ENCODE measurements at places on chromosomes 3 and 15. TPM values are rescaled to one million over a fixed set of nuclear protein-coding genes. Genes with fewer than 3 reads are reported as not detected.

GRCh38 chr15:66942649-66943390 lies 122.6 kb upstream of the SMAD3 start:
- no peaks in the 10 kb centered on the region for H3K27me3 ChIP-seq
- H3K4me3 ChIP-seq: no peak overlapping the region
- peaks cover 12% of the 10 kb centered on the region for H3K4me1 ChIP-seq
- no peak for DNase-seq
- H3K36me3 ChIP-seq: no peaks in the 10 kb centered on the region
- no peak overlapping the region for H3K27ac ChIP-seq

DNA sequence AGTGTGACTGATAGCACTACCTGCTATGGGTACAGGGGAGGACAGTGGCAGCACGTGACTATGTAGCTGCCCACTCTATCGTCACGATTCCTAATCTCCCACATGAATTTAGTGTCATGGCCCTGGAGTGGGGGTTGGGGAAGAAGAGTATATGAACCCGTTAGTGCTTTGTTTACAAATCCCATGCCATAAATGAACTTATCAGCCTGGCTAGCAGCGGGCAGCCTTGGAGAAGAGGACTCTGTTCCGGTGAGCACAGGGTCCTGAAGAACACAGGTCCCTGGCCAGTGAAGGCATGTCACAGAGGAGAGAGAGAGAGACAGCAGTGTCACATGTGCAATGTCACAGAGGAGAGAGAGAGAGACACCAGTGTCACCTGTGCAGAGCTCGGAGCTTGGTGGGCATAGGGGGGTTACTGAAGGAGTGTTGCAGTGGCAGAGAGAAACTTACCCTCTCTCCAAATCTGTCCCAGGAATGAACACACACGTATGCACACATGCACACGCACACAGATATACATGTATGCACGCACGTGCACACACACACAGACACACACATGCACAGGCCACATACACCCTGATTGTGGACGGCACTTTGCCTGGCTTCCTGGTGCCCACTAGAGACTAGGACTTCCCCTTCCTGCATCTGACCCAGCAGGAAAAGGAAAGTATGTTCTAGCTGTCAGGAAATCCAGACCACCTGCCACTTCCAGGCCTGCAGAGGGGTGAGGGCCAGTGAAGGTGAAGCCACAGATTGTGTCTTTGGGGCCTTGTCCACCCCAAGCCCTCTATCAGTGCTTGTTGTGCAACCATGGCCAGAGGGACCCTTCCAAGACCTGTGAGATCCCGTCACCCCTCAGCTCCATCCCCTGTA lies 26.3 kb downstream of the ITGA11 start:
- no peak for DNase-seq
- no peaks in the 10 kb centered on the region for H3K27me3 ChIP-seq
- H3K4me3 ChIP-seq: no peak overlapping the region
- no peaks in the 10 kb centered on the region for H3K4me1 ChIP-seq

GRCh38 chr3:117322866-117323265 lies 613.3 kb downstream of the TUSC7 start:
- no peak overlapping the region for H3K4me3 ChIP-seq
- no peak overlapping the region for H3K27ac ChIP-seq
- DNase-seq: no peak

The SYNPR gene
- not detected for polyA plus RNA-seq

- H3K27me3 ChIP-seq: no peaks in the 10 kb centered on the region
- no peak overlapping the region for H3K27ac ChIP-seq
- no peak overlapping the region for H3K4me3 ChIP-seq
- peaks cover 22% of the 10 kb centered on the region for H3K4me1 ChIP-seq
Observed at GRCh38 chr15:68085052-68085451, 30.9 kb downstream of the PIAS1 start.

The TGM4 gene
- polyA plus RNA-seq: not detected

- H3K27me3 ChIP-seq: no peaks in the 10 kb centered on the region
- no peaks in the 10 kb centered on the region for H3K36me3 ChIP-seq
- no peak for DNase-seq
- no peak overlapping the region for H3K4me3 ChIP-seq
Observed at GRCh38 chr3:94862703-94863102, 799.8 kb downstream of the NSUN3 start.

GRCh38 chr3:73707772-73708171 lies 83.0 kb upstream of the PDZRN3 start:
- no peaks in the 10 kb centered on the region for H3K4me1 ChIP-seq
- no peak overlapping the region for H3K27ac ChIP-seq
- H3K27me3 ChIP-seq: no peaks in the 10 kb centered on the region
- H3K4me3 ChIP-seq: no peak overlapping the region
- no peak for DNase-seq
- H3K36me3 ChIP-seq: no peaks in the 10 kb centered on the region

DNA sequence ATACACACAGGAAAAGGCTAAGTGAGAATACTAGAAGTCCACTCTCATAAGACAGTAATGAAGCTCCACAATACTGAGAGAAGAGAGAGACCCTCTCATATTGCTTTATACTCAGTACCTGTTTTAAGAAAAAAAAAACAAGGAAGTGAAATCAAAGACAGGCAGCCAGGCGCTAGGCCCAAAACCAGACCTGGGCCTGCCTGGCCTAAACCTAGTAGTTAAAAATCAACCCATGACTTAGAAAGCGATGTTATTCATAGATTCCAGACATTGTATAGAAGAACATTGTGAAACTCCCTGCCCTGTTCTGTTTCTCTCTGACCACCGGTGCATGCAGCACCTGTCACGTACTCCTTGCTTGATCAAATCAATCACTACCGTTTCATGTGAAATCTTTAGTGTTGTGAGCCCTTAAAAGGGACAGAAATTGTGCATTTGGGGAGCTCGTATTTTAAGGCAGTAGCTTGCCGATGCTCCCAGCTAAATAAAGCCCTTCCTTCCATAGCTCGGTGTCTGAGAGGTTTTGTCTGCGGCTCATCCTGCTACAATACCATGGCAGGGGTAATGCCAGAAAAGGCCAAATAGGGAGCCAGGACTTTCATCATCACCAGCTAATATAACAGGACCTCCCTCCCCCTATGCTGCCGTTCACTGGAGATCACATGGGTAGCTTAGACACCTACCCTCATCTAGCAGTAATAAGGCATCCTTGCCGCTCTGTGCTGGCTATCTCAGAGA lies 1294.1 kb downstream of the NSUN3 start:
- no peaks in the 10 kb centered on the region for H3K4me1 ChIP-seq
- H3K27ac ChIP-seq: no peak overlapping the region
- H3K36me3 ChIP-seq: no peaks in the 10 kb centered on the region
- H3K27me3 ChIP-seq: no peaks in the 10 kb centered on the region

The RAB6B gene
- polyA plus RNA-seq: not detected

GRCh38 chr15:28107904-28108275 lies 8.8 kb upstream of the OCA2 start:
- H3K4me3 ChIP-seq: no peak overlapping the region
- peaks cover 16% of the 10 kb centered on the region for H3K36me3 ChIP-seq
- no peak overlapping the region for H3K27ac ChIP-seq

- H3K4me3 ChIP-seq: no peak overlapping the region
- no peaks in the 10 kb centered on the region for H3K36me3 ChIP-seq
- DNase-seq: no peak
- H3K4me1 ChIP-seq: no peaks in the 10 kb centered on the region
- H3K27ac ChIP-seq: no peak overlapping the region
Observed at GRCh38 chr15:80636675-80637074, 58.4 kb upstream of the ABHD17C start.

GRCh38 chr15:52378746-52379394 lies 83.3 kb upstream of the MYO5C start:
- H3K36me3 ChIP-seq: peaks cover 93% of the 10 kb centered on the region
- no peak overlapping the region for H3K4me3 ChIP-seq
- DNase-seq: no peak
- no peaks in the 10 kb centered on the region for H3K27me3 ChIP-seq
- no peaks in the 10 kb centered on the region for H3K4me1 ChIP-seq

GRCh38 chr3:190621927-190622326 lies 108.0 kb downstream of the IL1RAP start:
- H3K4me1 ChIP-seq: peaks cover 51% of the 10 kb centered on the region
- H3K27me3 ChIP-seq: no peaks in the 10 kb centered on the region
- DNase-seq: peak; percentile 38
- H3K36me3 ChIP-seq: peaks cover 3% of the 10 kb centered on the region
- H3K27ac ChIP-seq: peak overlapping the region; percentile 54

DNA sequence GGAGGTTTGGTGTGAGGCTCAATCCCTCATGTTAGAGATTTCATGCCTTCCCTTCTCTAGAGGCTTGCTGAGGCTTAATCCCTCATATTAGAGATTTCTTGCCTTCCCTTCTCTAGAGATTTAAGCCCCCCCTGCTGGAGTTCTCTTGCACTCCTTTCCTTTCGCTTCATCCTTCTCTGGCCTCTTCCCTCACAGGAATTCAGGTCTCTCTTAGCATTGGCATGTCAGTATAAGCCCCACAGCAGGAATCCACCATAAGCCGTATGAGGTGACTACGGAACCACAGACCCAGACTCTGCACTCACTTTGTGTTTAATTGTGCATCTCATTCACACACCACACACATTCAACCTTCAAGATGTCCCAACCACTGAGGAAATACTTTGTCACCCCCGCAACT lies 338.6 kb upstream of the POU1F1 start:
- no peak overlapping the region for H3K27ac ChIP-seq

The CCRL2 gene
- 15.3 TPM for polyA plus RNA-seq

DNA sequence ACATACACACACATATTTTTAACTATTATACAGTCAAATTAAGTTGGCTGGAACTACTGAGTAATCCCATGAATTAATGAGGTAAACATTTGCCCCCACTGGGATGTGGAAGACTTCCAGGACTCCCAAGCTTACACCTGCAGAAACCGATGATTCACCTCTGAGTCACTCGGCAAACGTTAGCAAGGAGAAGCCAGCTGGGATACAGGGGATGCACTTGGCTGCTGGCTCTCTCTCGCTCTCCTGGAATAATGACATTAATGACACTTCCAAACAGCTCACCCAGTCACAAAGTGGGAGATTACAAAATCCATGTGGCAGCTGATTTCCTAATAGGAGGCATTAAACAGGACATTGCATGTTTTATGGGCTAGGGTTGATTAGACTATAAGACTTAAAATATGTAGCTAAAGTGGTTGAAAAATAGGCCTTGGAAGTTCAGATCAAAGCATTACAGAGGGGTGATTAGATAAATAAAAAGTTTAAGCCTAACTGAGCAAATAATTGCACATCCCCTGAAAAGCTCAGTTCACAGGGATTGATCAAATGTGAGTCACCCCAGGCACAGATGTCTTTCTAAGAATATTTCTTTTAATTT lies 500.9 kb downstream of the SOX2 start:
- no peak overlapping the region for H3K4me3 ChIP-seq
- H3K27me3 ChIP-seq: no peaks in the 10 kb centered on the region
- no peak overlapping the region for H3K27ac ChIP-seq
- DNase-seq: no peak
- no peaks in the 10 kb centered on the region for H3K36me3 ChIP-seq

Measured in CD14-positive monocyte (primary cell).